ENCODE measurements at places on chromosomes 2 and 18.

DNA sequence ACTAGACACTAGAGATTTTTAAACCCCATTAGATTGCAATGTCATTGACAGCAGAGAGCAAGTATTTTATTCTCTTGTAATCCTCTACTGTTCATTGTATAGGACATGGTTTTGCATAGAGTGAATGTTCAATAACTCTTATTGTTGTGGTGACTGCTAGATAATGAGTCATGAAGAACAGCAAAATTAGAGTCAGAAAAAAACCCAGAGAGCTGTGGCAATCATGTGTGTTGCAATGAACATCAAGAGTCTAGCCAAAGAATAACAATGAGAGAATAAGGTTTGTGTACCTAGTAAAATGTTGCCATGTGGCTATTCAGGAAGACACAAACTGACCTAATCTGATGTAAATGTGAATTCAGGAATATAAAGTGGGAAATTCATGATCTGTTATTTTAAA, 684.0 kb downstream of the DSC3 start:
- no peak for DNase-seq

GRCh38 chr2:11579867-11580659, 46.2 kb downstream of the GREB1 start:
- no peak for DNase-seq

DNA sequence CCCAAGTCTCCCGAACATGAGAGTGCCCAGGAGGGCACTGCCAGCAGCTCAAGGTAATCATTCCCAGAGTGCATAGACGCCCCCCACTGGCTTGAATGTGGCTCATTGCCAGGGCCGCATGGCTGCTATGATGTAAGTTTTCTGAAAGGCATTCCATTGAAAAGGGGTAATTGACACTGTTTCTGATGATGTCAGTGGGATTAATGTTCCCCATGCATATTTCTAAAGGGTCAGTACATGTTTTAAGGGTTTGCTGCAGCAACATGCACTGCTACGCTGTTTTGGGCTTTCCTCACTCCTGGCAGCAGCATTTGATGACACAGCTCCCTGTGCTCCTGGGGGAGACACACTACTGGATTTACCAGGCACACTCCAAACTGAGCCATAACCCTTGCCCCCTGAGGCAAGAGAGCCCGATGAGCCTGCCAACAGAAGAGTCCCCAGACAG, 36.7 kb downstream of the KIAA2012 start:
- DNase-seq: no peak

DNA sequence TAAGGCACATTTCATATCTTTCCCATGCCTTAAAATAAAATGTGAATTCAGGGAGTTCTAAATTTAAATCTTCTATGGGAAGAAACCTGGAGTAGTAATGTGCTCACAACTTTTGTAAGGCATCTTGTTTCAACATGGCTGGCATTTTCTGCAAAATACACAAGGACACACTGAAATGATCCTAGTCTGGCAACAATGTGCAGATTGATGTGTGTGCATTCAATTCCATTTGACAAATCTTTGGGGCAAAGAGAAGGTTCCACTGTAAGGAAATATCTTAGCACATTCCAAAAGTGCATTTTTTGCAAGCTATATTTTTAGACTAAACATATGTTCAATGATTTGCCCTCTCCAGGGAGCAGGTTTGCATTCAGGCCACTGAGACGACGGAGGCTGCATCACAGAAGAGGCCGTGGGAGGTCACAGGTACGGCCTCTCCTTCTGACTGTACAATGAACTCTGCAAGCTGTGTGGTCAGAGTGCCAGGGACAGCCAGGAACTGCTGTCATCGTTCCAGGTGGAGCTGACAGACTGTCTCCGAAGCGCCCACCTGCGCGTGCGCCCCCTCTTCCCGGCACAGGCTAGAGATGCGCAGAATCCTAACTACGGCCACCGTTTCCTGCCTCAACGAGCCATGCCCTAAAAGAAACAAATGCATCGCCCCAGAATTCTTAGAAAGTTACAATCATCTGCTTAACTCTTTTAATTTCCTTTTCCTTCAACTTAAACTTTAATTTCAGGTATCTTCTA, 149.2 kb upstream of the POU3F3 start:
- no peak for DNase-seq

GRCh38 chr2:19742872-19743271, 158.9 kb downstream of the TTC32 start:
- no peak for DNase-seq

DNA sequence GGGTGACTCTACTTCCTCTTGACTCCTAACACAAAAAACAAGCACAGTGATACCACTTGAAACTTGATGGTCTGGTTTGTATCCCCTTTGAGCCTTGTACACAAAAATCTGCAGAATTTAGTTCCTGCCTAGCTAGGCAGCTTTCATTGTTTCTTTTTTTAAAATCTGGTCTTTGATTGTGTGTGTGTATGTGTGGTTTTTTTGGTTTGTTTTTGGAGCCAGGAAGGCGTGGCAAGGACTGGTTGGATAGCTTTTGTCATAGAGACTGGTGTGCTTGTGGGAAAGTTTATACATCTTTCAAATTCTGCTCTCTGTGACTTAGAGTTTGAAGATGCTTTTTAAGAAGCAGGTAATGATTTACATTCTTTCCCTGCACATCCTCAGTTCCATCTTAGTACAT, 127.4 kb downstream of the TANC1 start:
- no peak for DNase-seq

GRCh38 chr2:149068225-149068995, 29.9 kb downstream of the LYPD6B start:
- DNase-seq: no peak

DNA sequence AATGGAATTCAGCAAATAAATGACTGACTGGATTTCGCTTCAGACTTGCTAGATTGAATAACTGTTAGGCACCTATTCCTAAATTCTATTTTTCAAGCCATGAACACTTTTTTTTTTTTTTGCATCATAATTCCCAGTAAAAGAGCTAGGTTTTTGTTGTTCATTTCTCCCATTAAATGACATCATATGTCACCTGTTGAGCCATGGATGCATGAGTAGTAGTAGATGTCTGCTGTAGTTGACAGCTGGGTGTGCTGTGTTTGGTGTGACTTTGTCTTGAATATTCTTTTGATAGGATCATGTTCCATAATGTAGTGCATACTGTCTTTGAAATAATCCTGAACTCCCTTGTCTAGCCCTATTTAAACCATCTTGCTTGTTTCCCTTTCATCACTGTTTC, 115.2 kb downstream of the RAB3GAP1 start:
- no peak for DNase-seq

DNA sequence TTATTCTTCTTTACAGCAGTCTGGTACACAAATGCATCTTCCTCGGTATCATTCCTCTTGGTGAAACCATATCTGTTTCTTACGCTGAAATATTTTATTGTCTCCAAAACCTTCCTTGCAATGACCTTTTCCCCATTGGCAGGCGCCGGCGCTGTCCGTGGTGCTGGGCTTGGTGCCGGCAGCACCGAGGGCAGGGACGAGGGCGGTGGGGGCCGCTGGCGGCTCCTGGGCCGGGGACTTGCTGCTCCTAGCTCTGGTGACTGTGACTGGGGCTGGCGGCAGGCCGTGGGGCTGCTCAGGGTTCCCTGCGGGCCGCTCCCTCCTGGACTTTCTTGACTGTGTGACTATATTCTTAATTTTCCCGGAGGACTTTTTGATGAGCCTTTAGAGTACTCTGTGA, 72.5 kb downstream of the GPR39 start:
- DNase-seq: no peak

DNA sequence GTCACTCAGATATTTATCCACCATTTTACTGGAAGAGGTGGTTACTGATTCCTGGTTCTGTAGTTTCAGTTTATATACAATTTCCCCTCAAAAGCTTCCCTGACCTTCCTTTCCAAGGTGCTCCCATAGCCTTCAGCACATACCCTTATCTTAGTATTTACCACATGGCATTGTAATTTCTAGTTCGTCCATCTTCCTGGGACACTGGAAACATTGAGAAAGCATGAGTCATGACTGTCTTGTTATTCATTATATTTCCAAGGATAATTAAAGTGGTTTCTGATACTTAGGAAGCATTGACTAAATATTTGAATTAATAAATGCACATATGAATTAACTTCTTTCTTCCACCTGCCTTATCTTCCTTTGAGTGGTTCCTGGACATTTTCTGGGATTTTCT, 203.8 kb downstream of the ETAA1 start:
- no peak for DNase-seq

- DNase-seq: no peak
Observed at GRCh38 chr18:57803103-57803969, at the start of gene ATP8B1. Gene ATP8B1, minus strand, starts transcription at chr18:57803315. Its CDS starts 71,508 bp downstream, at chr18:57731807.

DNA sequence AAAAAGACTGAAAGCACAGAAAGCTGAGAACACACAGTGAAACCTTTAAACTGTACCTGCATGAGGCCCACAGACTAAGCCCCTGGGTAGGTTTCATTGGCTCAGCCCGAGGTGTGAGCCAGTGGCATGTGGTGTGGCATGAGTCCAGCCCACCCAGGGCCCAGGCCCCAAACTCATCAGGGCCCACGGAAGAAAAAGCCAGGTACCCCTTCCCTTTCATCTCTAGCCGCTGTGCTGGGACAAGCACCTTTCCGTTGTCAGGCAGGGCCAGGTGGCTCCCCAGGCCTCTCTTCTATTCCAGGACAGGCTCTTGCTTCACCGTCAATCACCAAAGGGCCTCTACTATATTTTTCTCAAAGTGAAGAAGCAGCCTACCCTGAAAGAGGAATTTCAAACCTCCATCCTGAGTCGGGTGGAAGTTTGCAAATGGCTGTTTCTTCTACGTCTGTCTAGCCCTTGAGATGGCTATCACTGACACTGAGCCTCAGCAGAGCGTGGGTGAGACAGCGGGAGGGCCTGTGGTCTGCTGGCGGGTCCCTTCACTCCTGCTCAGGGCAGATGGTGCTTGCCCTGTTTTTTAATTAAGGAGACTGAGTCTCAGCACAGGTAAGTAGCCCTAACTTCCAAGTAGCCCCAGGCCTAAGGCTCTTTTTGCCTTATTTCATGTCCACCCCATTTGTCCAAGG, 8.6 kb downstream of the DNAJB2 start:
- no peak for DNase-seq

DNA sequence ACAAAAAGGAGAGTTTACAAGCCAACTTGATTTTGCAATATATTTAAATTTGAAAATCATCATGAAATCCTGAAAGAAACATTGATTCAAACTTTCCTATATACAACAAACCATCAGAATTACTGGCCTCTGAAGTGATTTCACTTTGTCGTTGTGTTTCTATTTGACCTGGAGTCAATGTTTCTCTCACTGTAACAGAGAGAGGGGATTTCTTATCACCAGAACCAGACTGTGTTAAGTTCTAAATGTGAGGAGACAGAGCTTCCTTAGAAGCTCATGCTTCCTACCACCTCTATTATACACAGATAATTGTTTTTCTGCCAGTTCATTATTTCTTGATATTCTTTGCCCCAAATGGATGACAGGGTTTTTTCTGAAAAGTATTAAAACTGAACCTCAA, 245.0 kb upstream of the RND3 start:
- DNase-seq: no peak

DNA sequence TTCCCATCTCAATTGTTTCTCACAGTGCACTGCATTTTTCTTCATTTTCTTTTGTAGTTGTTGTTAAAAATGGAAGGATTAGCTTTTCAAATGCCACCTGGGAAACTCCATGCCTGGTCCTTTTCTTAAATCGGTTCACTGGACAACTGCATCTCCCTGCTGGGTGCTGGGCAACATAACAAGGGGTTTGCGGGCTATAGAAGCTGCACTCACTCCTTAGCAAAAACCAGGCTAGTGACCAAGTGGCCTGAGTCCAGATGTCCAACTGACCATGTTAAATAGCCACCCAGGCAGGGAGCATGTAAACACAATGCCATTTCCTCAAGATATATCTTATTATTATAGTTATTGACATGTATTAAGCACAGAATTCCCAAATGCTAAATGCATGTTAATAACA, 264.9 kb downstream of the ICOS start:
- no peak for DNase-seq

- peak; percentile 28 for DNase-seq
Observed at GRCh38 chr2:26243470-26244308, 743 bp downstream of the HADHA start.

DNA sequence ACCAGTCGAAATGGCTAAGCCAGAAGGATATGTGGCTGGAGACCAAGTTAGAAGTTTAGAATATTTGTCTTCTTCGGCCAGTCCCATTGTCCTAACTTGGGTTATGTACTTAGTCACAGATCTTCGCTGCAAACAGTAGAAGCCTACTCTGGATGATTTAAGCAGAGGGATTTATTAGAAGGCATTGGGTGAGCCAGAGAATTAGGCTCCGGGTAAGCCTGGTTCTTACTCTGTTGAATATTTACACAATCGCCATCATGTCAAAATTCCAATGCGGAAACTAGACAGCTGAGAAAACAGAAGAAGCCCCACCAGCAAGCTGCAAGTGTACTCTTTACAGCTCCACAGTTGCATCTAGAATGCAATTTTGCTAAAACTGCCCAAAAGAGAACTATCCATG, 276.6 kb downstream of the CMPK2 start:
- DNase-seq: no peak

- no peak for DNase-seq
Observed at GRCh38 chr2:226963528-226963927, 127.7 kb downstream of the RHBDD1 start.

- no peak for DNase-seq
Observed at GRCh38 chr2:69291004-69291650, 95.9 kb downstream of the GFPT1 start.

GRCh38 chr18:31617031-31617717, 25.5 kb downstream of the TTR start:
- no peak for DNase-seq

- DNase-seq: no peak
Observed at GRCh38 chr2:11430729-11431128, 35.2 kb downstream of the E2F6 start.

DNA sequence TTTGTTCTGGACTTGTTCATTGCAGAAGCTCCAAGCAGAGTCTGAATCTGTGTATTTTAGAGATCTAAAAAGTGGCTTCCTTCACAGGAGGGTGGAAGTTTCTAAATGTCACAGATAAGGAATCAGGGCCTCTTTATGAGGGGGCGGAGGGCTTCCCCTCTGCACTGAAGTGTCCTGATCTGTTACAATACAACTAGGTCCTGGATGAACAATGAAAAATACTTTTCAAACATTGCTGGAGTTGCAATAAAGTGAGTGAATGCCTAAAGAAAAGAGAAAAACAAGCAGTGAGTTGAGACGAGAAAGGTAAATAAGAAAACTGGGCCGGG, 179.3 kb upstream of the HDAC4 start:
- no peak for DNase-seq

DNA sequence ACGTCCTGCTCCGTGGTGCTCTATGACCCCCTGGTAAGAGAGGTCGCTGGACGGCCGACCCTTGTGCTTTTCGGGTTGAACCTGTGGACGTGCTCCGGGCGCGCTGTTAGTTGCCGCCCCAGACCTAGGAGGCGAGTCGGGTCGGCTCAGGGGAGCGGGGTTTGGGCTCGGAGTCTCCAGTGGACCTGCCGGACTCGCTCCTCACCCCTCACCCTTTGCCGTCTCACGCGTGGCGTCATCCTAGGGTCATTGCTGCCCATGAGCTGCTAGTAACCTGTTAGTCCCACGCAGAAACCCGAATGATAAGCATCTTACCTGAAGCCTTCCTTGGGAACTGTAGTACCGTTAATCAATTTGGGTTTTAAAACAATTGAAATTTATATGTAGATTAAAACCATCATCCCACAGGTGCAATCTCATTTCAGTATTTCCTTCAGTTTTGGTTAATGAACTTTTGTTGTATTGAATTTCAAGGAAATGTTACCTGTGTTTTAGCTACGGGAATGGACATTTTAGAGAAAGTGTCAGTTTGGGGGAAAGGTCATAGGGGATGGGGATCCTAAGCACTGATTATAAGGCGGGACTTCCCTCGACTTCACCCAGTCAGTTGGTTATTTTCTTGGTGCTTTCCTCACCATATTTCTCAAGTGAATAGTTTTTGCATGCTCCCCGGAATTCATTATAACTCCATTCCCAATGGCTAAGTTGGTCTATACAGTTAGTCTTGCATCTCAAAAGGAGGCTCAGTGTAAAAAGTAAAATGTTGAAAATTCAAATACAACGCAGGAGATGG, 536 bp downstream of the ELP2 start:
- no peak for DNase-seq
